ENCODE measurements at places on chromosomes 16 and 17. TPM values are rescaled to one million over a fixed set of nuclear protein-coding genes. Genes with fewer than 3 reads are reported as not detected.
A peak's percentile ranks its signal among the peaks of the same experiment; 100 is the strongest.

DNA sequence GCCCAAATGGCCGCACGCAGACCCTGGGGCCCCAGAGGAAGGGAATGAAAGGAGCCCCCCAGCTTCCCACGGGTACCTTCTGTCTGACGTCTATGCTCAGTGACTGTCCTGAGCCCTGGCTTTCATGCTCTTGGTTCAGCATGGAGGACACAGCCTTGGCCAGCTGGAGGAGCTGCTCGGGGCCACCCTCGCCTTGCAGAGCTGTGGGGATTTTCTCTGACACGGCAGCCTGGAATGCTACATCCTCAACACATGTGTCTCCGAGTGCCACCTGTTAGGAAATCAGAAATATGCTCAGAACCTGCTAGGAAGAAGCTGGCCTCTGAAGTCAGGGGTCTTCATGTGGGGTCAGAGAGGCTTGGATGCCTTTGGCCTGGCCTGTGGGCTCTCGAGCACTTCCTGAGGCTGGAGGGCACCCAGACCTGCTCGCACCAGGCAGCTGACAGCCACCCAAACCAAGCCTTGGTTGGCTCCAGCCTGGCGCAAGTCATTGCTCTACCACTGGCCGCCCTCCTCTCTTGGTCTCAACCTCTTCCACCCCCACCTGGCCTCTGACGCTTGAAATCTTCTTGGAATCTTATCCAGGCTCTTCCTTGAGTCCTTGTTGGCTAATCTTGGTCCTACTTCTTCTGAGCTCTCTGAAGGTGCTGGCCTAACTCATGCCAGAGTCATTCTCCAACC is 63.7 kb upstream of the BCO1 start:
- H3K27ac ChIP-seq = no peak overlapping the region
- H3K4me3 ChIP-seq = no peak overlapping the region
- no peaks in the 10 kb centered on the region for H3K36me3 ChIP-seq
- DNase-seq = no peak
- no peaks in the 10 kb centered on the region for H3K27me3 ChIP-seq

DNA sequence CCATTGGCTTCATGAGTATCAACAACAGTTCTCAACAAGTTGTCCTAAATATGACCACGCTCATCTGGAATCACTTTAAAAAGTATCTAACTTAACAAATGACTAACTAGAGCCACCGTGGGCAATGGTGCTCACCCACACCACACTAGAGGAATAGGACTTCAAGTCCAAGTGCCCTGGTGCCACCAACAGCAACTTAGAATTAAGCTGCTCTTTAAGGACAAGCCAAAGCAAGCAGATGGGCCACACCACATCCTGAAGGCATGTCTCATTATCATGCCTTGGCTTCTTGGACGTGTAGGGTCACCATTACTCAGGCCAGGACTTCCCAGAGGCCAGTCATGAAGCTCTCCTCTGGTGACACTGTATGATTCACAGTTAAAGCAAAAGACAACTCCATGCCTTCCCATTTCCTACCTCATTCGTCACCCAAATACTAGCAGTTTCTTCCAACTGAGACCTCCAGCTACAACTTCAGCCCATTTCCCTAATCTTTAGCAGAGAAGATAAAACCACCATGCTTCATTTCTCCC is 9.4 kb upstream of the SLC6A4 start:
- no peaks in the 10 kb centered on the region for H3K27me3 ChIP-seq
- no peak for DNase-seq
- H3K27ac ChIP-seq = no peak overlapping the region
- H3K4me1 ChIP-seq = no peaks in the 10 kb centered on the region

GRCh38 chr16:78461087-78461486 is 361.6 kb downstream of the WWOX start:
- DNase-seq = no peak
- no peaks in the 10 kb centered on the region for H3K27me3 ChIP-seq
- no peaks in the 10 kb centered on the region for H3K36me3 ChIP-seq
- no peaks in the 10 kb centered on the region for H3K4me1 ChIP-seq

DNA sequence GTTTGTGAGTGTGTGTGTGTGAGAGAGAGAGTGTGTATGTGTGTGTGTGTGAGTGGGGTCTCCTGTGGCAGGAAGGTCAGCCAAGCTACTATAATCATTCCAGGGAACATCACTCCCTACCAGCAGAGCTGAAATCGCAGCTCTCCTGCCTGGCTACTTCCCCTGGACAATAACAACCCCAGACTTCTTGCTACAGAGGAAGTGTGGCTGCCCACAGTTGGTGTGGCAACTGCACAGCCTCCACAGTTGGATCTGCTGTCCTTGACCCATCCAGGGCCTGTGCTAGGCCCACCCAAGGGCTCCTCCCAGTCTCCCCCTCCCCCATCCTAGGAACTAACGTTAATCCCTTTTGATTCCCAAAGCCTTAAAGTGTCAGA is 1.5 kb downstream of the SLC13A5 start:
- H3K27ac ChIP-seq = no peak overlapping the region
- peaks cover under 1% of the 10 kb centered on the region for H3K27me3 ChIP-seq
- peaks cover 9% of the 10 kb centered on the region for H3K4me1 ChIP-seq
- no peaks in the 10 kb centered on the region for H3K36me3 ChIP-seq
- no peak for DNase-seq

GRCh38 chr17:50169881-50170459 is 4.2 kb downstream of the SGCA start:
- H3K27me3 ChIP-seq = no peaks in the 10 kb centered on the region
- H3K4me3 ChIP-seq = no peak overlapping the region
- H3K27ac ChIP-seq = no peak overlapping the region
- DNase-seq = no peak

DNA sequence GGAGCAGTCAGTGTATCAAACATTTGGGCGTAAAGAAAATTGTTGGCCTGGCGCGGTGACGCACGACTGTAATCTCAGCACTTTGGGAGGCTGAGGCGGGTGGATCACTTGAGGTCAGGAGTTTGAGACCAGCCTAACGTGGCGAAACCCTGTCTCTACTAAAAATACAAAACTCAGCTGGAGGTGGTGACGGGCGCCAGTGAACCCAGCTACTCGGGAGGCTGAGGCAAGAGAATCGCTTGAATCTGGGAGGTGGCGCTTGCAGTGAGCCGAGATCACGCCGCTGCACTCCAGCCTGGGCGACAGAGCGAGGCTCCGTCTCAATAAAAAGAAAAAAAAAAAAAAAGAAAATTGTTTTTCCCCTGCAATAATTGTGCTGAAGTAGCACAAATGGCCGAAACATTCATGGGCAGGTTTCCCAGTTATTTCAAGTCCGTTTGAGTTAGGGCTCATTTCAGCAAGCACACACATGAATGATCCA is 1.4 kb downstream of the GCSH start:
- H3K36me3 ChIP-seq = no peaks in the 10 kb centered on the region
- no peak overlapping the region for H3K27ac ChIP-seq
- peak overlapping the region; percentile 40 for H3K4me3 ChIP-seq
- DNase-seq = no peak

GRCh38 chr17:34580685-34581445 is 1.5 kb downstream of the TMEM132E start:
- H3K36me3 ChIP-seq = no peaks in the 10 kb centered on the region
- no peak for DNase-seq
- no peak overlapping the region for H3K27ac ChIP-seq

DNA sequence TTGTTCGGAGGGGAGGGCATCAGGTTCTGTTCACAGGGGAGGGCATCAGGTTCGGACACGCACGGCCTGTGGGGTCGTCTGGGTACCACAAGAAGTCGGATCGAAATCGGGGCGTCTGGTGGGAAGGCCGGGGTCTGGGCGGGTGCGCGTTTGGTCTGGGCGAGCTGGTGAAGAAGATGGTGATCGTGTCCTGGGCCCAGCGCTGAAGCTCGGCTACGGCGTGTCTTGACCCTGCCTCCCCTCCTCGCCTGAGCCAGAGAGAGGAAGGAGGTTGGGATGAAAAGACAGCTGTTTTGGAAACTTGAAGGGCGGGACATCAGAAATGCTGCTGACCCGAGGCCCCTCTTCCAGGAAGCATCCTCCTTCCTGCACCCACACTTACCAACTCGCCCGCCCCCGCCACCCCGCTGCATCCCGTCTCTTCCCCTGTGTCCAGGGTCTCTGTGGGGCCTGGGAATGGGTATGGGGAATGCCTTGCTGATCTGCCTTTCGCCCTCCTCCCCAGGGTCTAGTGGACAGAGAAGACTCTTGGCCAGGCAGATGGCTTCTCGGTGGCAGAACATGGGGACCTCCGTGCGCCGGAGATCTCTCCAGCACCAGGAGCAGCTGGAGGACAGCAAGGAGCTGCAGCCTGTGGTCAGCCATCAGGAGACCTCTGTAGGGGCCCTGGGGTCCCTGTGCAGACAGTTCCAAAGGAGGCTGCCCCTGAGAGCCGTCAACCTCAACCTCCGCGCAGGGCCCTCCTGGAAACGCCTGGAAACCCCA is 498 bp downstream of the PIMREG start:
- peak overlapping the region; percentile 26 for H3K4me3 ChIP-seq
- H3K4me1 ChIP-seq = peaks cover 14% of the 10 kb centered on the region
- H3K27me3 ChIP-seq = no peaks in the 10 kb centered on the region
- no peak for DNase-seq
- H3K36me3 ChIP-seq = no peaks in the 10 kb centered on the region

GRCh38 chr16:85390511-85391174 is 222.5 kb upstream of the GSE1 start:
- H3K4me1 ChIP-seq = no peaks in the 10 kb centered on the region
- H3K27me3 ChIP-seq = no peaks in the 10 kb centered on the region
- no peaks in the 10 kb centered on the region for H3K36me3 ChIP-seq
- H3K27ac ChIP-seq = no peak overlapping the region
- DNase-seq = no peak
- H3K4me3 ChIP-seq = no peak overlapping the region

Gene KIF18B
- 0.60 TPM for polyA plus RNA-seq

Gene NACA2
- polyA plus RNA-seq = not detected

Gene KRTAP4-1
- polyA plus RNA-seq = not detected
